Heart right ventricle (tissue), 16 donors: ENCODE measurements at places on chromosomes 1 and 21.

GRCh38 chr1:59714219-59714618, 100.5 kb upstream of the HOOK1 start:
- DNase-seq, result no peak

GRCh38 chr1:199029855-199030254, 391.0 kb downstream of the PTPRC start:
- DNase-seq, result no peak

DNA sequence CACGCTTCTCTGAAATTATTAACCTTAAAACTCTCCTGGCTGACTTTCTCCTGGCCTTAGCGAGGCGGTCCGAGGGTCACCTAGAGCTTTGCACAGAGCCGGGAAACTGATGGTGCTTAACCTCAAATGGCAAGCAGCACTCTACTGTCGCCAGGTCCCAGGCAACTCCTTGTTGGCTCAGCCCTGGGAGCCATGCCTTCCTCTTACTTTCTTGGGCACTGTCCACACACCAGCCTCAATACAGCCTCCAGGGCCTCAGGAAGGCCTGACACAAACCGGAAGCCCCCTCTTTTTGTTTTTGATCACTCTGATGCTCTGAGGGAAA, 3.8 kb downstream of the TRABD2B start:
- no peak for DNase-seq

- no peak for DNase-seq
Measured at GRCh38 chr1:24379733-24380315, 33.8 kb downstream of the STPG1 start.

- no peak for DNase-seq
Measured at GRCh38 chr1:93715529-93716126, 34.0 kb upstream of the BCAR3 start.

DNA sequence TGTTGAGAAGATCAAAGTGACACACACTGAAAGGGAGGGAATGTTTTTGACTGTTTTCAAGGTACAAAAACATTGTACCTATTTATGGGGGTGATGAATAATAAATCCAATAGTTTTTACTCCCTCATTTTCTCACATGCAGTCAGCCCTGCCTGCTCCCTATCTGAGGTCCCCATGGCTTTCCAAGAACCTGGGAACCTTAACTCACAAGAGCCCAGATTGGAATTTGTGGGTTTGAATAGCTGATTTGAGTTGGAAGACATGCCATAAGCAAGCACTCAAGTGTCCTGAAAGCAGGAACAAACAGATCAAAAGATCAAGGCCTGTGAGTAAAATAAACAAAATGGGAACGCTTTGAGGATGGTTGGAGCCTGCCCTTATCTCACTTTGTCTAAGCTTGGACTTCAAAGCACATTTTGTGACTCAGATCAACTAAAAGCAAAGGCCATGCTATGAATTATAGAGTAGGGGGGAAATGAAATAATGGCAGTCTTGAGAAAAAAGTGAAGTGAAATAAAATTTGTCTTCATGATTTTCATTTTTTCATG, 136.6 kb downstream of the LYPLAL1 start:
- DNase-seq, result no peak

DNA sequence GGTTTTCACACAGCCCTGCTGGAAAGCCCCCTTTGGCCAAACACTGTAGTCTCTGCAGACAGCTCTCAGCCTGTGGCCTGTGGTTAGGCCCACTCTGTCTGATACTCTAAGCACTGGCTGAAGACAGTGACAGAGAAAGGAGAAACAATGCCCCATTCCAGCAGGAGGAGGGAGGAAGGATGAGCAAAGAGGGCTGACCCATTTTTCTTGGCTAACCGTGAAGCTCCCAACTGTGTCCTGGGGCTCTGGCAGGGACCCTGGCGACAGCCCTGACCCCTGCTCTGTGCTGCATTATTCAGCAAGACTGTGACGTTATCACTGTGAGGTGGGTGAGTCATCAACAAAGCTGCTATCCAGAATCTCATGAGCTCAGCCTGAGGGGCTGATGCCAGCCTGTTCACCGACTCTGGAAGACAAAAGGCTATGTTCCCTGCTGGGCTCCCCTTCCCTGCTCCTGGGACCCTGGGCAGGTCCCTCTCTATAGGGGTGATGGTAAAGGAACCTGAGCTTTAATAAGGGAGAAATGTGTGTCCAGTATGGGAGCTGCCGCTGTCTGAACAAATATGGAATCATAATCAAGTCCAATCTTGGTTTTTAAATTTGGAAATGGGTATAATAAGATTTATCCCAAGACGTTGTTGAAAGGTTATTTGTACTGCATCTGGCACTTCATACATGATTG, 107.0 kb downstream of the RHOU start:
- no peak for DNase-seq

- DNase-seq, result no peak
Measured at GRCh38 chr1:245180496-245181157, 25.8 kb downstream of the KIF26B start.

DNA sequence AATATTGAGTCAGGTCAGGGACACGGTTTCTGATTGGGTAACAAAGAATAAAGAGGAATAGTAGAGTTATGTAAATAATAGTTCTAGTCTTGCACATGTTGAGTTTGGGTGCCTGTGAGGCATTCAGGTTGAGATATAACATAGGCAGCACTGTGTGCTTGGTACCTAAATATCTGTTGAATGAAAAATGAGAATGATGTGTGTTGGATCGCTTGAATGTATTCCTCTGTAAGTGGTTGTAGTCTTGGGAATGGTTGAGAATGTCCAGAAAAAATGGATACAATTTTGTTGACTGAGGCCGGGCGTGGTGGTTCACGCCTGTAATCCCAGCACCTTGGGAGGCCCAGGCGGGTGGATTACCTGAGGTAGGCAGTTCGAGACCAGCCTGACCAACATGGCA, 116.3 kb upstream of the HNRNPU start:
- DNase-seq, result no peak

GRCh38 chr21:31929548-31929947, 56.7 kb downstream of the HUNK start:
- DNase-seq, result no peak

- no peak for DNase-seq
Measured at GRCh38 chr1:111202366-111202706, 1.9 kb upstream of the DENND2D start.

DNA sequence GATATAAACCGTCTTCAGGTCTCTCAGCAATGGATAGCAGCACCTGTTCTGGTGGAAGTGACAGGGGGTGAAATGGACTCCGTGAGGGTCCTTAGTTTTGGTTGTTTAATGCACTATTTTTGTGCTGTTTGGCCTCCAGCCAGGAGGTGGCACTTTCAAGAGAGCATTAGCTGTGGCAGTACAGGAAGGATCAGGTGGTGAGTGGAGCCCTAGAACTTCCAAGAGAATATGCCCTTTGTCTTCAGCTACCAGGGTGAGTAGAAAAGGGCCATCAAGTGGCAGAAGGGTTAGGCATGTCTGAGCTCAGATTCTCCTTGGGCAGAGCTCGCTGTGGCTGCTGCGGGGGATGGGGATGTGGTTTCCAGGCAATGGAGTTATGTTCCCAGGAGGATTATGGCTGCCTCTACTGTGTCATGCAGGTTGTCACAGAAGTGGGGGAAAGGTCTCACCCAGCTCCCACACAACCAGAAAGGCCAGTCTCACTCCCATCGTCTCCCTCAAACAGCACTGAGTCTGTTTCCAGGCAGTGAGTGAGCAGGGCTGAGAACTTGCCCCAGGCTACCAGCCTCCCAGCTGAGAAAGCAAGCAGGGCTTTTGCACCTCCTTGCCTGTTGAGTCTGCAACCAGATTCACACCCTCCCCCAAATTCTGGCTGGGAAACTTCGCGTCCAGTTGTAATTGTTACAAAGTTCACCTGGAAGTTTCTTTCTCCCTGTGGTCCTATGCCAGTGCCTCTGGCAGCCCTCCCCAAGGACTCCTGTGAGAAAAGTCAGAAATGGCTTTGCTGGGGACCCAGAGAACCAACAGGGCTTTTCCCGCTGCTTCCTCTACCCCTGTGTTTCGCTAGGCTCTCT, 39.1 kb upstream of the TTLL7 start:
- no peak for DNase-seq

- no peak for DNase-seq
Measured at GRCh38 chr21:45470087-45470515, 65.1 kb downstream of the COL18A1 start.

GRCh38 chr1:41416552-41417334, 55.5 kb downstream of the FOXO6 start:
- DNase-seq, result peak; percentile 48

DNA sequence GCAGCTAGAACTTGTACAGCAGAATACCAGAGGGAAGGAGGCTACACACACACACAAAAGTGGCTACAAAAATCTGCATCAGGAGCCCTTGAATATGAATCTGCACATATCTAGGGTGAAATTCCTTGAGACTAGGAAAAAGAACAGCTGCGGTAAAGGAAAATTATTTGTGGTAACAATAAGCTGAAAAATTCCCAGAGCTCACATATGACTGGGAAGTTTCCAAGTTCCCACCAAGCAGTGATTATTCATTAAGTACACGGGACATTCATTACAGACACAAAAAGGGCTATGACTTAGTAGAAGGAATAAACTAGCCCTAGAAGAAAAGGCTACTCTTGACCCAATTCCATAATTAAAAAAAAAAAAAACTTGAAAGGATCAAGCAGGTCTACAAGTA, 149.5 kb upstream of the BACE2 start:
- no peak for DNase-seq

- no peak for DNase-seq
Measured at GRCh38 chr1:22916471-22916820, 56.2 kb downstream of the LACTBL1 start.

DNA sequence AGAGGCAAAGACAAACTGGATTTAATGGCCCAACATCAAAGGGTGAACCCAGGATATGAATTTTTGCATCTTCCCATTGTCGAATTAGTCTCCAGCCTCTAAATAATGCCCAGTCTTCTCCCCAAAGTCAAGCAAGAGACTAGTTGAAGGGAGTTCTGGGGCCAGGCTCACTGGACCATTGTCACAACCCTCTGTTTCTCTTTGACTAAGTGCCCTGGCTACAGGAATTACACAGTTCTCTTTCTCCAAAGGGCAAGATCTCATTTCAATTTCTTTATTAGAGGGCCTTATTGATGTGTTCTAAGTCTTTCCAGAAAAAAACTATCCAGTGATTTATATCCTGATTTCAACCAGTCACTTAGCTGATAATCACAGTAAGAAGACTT, 26.5 kb downstream of the CD53 start:
- no peak for DNase-seq

- DNase-seq, result no peak
Measured at GRCh38 chr1:16088351-16088911, 15.0 kb upstream of the FAM131C start.
